ENCODE measurements at places on chromosomes 7 and 10.

DNA sequence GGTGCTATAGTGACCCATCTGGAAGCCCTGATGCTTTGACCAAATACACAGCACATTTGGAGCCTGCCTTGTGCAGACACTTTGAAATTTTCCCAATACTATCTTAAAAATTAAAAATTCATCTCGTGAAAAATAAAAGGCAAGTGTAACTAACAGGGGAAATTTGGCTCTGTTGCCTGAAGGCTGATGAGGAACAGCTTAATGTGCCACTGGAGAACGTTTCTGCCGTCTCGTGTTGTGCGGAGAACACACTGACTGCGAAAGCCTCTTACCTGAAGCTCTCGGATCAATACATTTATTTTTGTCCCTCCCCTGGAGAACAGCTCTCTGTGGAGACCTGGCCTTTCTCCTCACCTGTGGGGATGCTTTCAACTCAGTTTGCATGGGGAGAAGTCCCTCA lies 77.2 kb upstream of the CHST15 start:
- DNase-seq, result no peak

GRCh38 chr7:2713370-2713769 lies 25.4 kb downstream of the AMZ1 start:
- DNase-seq, result no peak

GRCh38 chr7:3336042-3336665 lies 35.1 kb downstream of the SDK1 start:
- no peak for DNase-seq

DNA sequence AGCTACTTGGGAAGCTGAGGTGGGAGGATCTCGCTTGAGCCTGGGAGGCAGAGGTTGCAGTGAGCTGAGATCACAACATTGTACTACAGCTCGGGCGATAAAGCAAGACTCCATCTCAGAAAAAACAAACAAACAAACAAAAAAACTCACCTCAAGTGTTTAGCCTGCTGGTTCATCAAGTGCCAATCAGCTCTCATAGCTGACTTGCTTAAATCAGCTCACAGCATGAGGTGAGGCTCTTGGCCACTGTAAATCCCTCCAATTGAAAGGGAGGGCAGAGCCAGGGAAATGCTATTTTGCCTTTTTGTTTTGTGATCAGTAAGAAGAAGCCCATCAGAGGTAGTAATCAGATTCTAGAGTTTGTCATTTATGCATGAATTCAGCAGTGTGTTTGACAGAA lies 112.3 kb downstream of the RAB11FIP2 start:
- DNase-seq, result no peak

DNA sequence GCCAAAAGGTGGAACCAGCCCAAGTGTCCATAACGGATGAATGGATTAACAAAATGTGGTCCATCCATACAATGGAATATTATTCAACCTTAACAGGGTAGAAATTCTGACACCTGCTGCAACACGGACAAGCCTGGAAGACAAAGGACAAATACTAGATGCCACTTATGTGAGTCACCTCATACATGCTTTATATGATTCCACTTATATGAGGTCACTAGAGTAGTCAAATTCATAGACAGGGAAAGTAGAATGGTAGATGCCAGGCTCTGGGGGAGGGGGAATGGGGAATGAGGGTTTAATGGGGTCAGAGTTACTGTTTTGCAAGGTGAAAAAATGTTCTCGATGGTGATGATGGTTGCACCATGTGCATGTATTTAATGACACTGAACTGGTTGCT lies 34.0 kb upstream of the CYTH3 start:
- no peak for DNase-seq

All from stimulated activated CD4-positive, alpha-beta T cell treated with anti-CD3 and anti-CD28 coated beads, Interleukin-12 subunit alpha, Interleukin-12 subunit beta, amount 100 ng/mL, for 48 hours (primary cell).